ENCODE measurements at places on chromosomes 12 and 14. TPM values are rescaled to one million over a fixed set of nuclear protein-coding genes. Genes with fewer than 3 reads are reported as not detected.

MMP19 gene
- not detected for total RNA-seq

CCDC196 gene
- total RNA-seq, result not detected

IL26 gene
- total RNA-seq, result not detected

TMPRSS12 gene
- total RNA-seq, result not detected

L2HGDH gene
- total RNA-seq, result 11.4 TPM

GRCh38 chr14:69012256-69012953 lies 33.3 kb upstream of the ACTN1 start:
- DNase-seq, result no peak

- DNase-seq, result no peak
Observed at GRCh38 chr12:41189395-41190251, 1.5 kb downstream of the PDZRN4 start.

DNA sequence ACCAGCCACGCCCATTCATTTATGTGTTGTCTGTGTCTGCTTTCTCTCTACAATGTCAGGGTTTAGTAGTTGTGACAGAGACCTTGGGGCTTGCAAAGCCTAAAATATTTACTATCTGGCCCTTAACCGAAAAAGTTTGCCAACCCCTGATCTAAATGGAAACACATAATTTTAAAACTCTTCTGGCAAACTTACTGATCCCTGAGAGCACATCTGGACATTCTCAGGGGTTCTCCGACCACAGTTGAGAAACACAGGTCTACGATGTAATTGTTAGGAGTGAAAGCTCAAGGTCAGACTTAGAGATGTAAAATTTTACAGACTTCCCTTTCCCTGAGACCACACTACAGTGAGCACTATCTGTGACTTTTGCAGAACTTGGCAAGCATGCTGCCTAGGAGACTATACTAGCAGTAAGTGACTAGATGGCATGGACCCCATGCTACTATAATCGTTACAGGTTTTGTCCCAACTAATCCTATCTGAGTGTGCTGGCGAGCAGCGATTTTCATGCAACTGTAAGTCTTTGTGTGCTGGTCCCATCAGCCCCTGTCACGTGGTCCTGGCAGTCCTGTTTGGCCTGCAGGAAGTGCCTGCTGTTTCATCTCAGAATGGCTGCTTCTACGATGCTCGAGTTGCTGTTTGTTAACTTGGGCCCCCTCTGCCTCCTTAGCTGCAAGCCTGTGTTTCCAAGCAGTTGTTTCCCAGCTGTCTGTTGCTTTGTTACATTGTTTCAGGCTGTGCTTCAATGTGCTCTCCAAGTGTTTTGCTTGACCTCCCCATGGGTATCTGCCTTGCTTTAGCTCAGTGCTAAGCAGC lies 21.6 kb downstream of the TMTC2 start:
- DNase-seq, result no peak

- no peak for DNase-seq
Observed at GRCh38 chr12:54052438-54053002, 1.1 kb upstream of the HOXC4 start.

DNA sequence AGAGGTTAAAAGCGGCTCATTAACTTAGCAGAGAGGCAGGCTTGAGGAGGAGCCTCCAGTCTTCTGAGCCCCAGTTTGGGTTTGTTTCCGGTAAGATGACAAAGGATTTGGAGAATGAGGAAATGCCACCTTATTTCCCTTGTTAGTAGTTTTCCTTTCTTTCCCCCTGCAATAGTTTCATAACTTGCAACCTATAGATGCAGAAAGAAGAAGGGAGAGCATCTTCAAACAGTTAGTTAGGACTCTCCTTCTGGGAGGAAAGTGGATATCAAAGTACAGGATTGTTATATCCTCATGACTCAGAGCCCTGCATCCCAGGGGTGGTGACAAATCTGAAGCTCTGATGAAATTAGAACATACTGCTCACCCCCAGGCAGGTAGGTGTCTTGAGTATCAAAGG lies 180.7 kb upstream of the SLC38A2 start:
- no peak for DNase-seq

GRCh38 chr12:95766356-95767019 lies 24.1 kb downstream of the NTN4 start:
- no peak for DNase-seq

- DNase-seq, result no peak
Observed at GRCh38 chr14:72909163-72909562, 15.3 kb upstream of the DPF3 start.

GRCh38 chr12:30952015-30952414 lies 25.5 kb downstream of the TSPAN11 start:
- no peak for DNase-seq

Data from dorsolateral prefrontal cortex (tissue), 122 donors.